ENCODE measurements at places on chromosomes 2 and 18. TPM values are rescaled to one million over a fixed set of nuclear protein-coding genes. Genes with fewer than 3 reads are reported as not detected.

DNA sequence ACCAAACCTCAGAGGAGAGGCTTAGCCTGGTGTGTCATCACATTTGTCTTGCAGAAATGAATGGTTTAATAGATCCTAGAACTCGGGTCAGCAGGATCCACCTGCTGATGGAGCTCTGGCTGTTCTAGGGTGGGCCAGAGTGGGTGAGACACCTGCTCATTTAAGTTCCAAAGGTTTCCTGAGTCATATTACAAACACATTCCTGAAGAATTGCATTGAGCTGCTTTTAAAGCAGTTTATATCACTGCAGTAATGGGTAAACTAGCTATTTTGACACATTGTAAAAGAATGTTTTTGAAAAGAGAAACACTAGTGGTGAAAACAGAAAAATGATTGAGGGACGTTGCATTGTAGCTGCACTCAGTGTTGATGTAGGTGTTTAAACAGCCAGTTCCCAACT is 175.3 kb upstream of the TCF4 start:
- DNase-seq: no peak

- no peak for DNase-seq
These were observed 70.4 kb upstream of the HDAC4 start for GRCh38 chr2:239471011-239471792.

- DNase-seq: no peak
These were observed 1099.6 kb upstream of the TMEFF2 start for GRCh38 chr2:193294371-193294770.

DNA sequence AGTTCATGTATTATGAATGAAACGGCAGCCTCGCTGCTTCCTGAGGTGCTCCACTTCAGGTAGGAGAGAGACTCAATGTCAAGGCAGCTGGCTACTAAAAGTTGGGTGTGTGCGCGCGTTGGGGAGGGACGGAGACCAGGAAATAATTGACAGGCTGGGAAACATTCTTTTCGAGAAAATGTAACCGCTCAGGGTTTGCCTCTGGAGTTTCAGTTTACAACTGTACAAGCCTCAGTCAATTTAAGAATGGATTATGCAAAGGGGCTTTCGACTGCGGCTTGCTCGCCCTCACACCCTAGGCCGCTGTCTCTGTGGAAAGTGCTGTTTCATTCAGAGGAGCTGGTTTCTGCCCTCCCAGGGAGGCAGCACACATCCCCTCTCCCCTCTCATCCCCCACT is 4.4 kb upstream of the SPRED2 start:
- peak; percentile 32 for DNase-seq

ZBTB7C gene
- total RNA-seq: 0.10 TPM
